Bronchial epithelial cell (primary cell): ENCODE measurements at places on chromosomes 12 and 14. TPM values are rescaled to one million over a fixed set of nuclear protein-coding genes. Genes with fewer than 3 reads are reported as not detected.

MFAP5 gene
- total RNA-seq: 6.6 and 9.0 TPM in 2 replicates

RNASE4 gene
- 2.9 and 4.7 TPM in 2 replicates for total RNA-seq

PPP1R13B gene
- total RNA-seq: 4.2 and 7.3 TPM in 2 replicates

IGF1 gene
- total RNA-seq: 0.26 TPM in 1 of 2 replicates, not detected in the other

PPFIA2 gene
- 0.26 TPM in 1 of 2 replicates, not detected in the other for total RNA-seq

TTC8 gene
- 9.0 and 11.3 TPM in 2 replicates for total RNA-seq

MYG1 gene
- 24.3 and 29.7 TPM in 2 replicates for total RNA-seq

KCNC2 gene
- under 0.01 TPM in 1 of 2 replicates, not detected in the other for total RNA-seq

ACSM4 gene
- total RNA-seq: not detected in 2 replicates

CLEC4C gene
- not detected in 2 replicates for total RNA-seq

GRIN2B gene
- total RNA-seq: under 0.01 TPM in 2 replicates

GDF3 gene
- total RNA-seq: not detected in 2 replicates

ADAM21 gene
- total RNA-seq: under 0.01 and 0.13 TPM in 2 replicates

LGALS3 gene
- total RNA-seq: 198 and 253 TPM in 2 replicates

FIGNL2 gene
- not detected in 2 replicates for total RNA-seq

C1QL4 gene
- 0.13 TPM in 1 of 2 replicates, not detected in the other for total RNA-seq

C12orf42 gene
- total RNA-seq: not detected in 2 replicates

SLCO1A2 gene
- total RNA-seq: not detected in 2 replicates

TMTC2 gene
- total RNA-seq: 9.3 and 10.5 TPM in 2 replicates

SPSB2 gene
- total RNA-seq: 7.9 and 12.5 TPM in 2 replicates

EPYC gene
- total RNA-seq: not detected in 2 replicates
